ENCODE measurements at places on chromosomes 2 and 18.

DNA sequence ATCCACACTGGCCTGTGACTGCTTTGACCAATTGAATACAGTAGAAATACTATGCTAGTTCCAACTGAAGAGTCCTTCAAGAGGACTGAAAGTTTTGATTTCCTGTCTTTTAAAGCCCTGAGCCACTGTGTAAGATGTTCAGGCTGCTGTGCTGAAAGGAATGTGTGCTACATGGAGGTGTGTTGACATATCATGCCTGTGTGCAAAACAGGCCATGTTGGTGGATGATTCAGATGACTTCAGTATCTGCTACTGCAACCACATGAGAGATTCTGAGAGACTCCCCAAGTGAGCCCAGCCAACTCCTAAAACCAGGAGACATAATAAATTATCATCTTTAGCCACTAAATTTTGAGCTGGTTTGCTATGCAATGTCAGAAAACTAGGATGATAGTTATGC is 662.9 kb downstream of the ZEB2 start:
- no peak for DNase-seq

DNA sequence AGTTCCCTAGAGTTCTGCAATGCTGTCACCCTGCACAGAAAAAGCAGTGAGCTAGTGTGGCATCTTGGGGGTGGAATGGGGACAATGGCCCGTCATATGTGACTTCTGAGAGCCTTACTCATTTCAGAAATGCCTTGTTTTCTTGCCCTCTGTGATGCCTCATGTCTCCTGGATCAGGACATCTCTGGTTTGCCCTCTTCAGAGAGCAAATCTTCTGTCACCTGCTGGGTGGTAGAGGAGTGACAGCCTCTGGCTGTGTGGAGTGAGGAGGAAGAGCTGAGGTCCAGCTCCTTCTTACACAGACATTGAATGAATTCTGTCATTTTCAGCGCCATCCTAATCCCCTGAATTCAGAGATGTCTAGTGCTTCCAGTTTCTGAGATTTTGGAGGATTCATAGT is 55.6 kb upstream of the PHLPP1 start:
- DNase-seq = no peak

DNA sequence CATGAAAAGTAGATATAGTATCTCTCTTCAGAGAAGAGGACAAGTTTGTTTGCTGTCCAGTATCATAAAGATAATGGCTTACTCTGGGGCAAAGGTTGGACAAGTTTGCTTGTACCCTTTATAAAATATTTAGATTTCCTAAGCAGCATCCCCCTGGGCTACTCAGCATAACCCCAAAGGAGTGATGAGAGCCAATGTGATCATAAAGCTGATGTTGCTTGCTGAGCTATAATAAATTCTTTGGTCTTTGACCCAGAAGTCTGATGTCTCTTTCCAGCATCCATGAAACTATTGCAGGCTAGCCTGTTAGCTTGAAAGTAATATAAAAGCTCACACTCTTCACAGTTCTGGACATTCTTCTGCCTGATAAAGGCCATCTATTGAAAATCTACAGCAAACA is 138.3 kb upstream of the STON1 start:
- DNase-seq = no peak

- DNase-seq = no peak
Measured at GRCh38 chr2:212929116-212929515, 222.3 kb downstream of the IKZF2 start.

- DNase-seq = no peak
Measured at GRCh38 chr18:13256444-13257305, 38.1 kb downstream of the LDLRAD4 start.

DNA sequence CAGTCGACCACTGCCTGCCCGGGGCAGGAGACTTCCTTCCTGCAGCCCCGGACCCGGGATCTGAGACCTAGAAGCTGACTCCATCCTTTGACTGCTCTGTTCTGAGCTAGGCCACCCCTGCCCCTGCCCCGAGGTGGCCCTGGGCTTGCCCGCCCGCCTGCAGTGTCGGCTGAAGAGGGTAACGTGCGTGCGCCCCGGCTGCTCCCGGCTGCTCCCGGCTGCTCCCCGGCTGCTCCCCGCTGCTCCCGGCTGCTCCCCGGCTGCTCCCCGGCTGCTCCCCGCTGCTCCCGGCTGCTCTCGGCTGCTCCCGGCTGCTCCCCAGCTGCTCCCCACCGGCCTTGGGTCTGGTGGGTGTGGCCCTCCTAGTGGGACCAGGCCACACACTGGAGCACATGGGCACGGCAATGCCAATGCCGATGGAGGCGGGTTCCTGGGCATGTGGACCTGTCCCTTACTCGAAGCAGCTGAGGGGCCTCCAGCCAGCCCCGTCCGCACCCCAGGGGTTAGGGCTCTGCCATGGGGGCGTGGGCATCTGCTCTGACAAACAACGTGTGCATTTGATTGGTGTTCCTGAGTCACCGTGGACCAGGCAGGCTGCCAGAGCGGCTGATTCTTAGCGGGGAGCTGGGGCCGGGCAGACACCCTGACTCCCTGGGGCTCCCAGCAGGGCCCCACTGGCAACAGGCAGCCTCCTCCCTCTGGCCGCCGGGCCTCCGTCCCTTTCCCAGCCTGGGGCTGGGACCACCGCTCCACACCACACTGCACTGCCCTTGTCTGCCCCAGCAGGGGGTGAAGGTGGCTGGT is 2.0 kb upstream of the GAL3ST2 start:
- no peak for DNase-seq

DNA sequence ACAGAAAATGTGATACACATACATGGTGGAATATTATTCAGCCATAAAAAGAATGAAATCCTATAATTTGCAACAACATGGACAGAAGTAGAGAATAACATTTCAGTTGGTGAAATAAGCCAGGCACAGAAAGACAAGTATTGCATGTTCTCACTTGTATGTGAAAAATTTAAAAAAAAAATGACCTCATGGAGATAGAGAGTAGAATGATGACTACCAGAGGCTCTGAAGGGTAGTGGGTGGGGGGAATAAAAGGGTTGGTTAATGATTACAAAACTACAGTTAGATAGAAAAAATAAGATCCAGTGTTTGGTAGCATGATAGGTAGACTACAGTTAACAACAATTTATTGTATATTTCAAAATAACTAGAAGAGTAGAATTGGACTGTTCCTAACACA is 24.5 kb downstream of the PRKD3 start:
- DNase-seq = no peak

- no peak for DNase-seq
Measured at GRCh38 chr2:15756882-15757819, 165.5 kb downstream of the DDX1 start.

GRCh38 chr2:230794497-230794896 is 70.2 kb upstream of the ITM2C start:
- peak; percentile 23 for DNase-seq

DNA sequence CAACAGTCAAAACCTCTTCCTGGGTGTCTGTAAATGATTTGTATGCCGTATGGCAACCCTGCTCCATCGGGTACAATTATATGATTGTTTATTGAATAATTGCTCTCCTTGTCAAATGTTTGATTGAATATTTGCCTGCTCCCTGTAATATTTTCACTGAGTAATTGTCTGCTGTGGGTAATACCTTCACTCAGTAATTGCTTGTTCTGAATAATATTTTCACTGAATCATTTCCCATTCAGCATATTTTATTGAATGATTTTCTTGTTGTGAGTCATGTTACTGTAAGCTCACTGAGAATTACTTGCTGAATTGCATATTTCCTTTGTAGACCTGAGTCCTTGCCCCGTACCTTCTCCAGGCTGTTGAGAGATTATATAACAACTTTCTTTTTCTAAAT is 535.2 kb downstream of the METTL4 start:
- no peak for DNase-seq

GRCh38 chr2:15735484-15736326 is 144.0 kb downstream of the DDX1 start:
- no peak for DNase-seq

DNA sequence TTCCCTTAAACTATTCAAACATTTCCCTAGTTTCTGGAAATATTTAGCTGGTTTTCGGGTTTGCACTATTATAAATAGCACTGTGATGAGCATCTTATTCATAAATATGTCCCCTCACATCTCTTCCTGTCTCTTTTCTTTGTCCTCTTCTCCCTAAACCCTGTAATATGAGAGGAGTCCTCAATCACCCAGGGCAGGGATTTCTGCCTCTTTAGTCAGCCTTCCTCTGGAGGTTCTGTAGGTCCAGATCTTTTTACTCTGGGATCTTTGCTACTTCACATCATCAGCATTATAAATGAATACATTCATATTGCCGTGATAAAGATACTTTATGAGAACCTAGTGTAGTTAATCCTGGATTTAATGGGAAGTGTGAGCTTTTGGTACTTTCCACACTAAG is 87.9 kb upstream of the TTN start:
- DNase-seq = no peak

All from stimulated activated CD4-positive, alpha-beta T cell treated with anti-CD3 and anti-CD28 coated beads, Interleukin-1b, Interleukin-23, amount 100 ng/mL, for 48 hours (primary cell).